ENCODE measurements at places on chromosomes 1 and 21. TPM values are rescaled to one million over a fixed set of nuclear protein-coding genes. Genes with fewer than 3 reads are reported as not detected.

DNA sequence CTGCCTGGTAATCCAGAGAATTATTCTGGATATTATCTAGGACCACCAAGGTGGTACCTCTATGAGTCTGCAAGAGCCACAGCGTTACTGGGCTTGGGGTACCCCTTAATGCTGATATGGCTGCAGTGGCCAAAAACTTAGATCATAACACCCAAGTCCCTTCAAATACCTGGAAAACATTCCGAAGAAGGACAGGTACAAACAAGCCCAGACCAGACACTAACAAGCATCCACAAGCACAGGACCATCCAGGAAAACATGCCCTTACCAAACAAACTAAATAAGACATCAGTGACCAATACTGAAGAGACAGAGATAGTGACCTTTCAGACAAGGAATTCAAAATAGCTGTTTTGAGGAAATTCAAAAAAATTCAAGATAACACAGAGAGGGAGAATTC lies 2.9 kb downstream of the C1orf105 start:
- H3K36me3 ChIP-seq: no peaks in the 10 kb centered on the region
- no peaks in the 10 kb centered on the region for H3K4me1 ChIP-seq
- no peak overlapping the region for H3K27ac ChIP-seq
- DNase-seq: no peak

DNA sequence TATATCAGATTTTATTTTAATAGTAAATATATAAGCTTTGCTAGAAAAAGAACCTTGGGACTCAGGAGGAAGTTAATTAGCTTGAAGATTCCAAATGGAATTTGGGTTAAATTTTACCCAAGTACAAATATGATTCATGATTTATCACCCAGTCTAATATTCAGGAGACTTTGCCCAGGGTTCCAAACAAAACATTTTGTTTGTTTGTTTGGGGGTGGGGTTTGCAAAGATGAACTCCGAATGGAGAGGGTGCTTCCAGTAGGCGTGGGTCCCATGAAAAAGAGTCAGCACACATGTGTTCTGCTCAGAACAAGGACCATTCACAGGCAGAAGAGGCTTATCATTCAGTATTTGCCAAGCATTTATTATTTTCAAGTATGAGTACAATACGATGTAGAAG lies 23.5 kb downstream of the KCNT2 start:
- no peak for DNase-seq
- H3K36me3 ChIP-seq: no peaks in the 10 kb centered on the region
- H3K4me1 ChIP-seq: no peaks in the 10 kb centered on the region
- H3K27ac ChIP-seq: no peak overlapping the region

DNA sequence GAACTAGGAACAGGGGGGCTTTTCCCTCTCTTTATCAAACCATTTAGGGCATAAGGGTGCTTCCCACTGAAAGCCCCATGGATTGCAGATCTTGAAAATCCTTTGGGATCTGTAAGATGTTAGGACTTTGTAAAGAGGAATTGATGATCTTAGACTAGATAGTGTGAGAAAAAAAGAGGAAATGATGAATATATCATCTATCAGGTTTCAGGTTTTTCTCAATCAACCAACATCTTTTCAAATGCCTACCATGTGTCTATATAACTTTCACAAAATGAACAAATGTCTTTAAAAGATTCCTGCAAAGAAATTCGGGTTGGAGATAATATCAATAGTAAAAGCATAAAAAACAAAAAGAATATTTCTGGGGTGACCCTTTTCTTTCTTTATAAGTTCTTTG lies 50.1 kb downstream of the KCNC4 start:
- H3K4me3 ChIP-seq: no peak overlapping the region
- DNase-seq: no peak
- H3K27ac ChIP-seq: no peak overlapping the region
- no peaks in the 10 kb centered on the region for H3K27me3 ChIP-seq
- H3K36me3 ChIP-seq: no peaks in the 10 kb centered on the region

DNA sequence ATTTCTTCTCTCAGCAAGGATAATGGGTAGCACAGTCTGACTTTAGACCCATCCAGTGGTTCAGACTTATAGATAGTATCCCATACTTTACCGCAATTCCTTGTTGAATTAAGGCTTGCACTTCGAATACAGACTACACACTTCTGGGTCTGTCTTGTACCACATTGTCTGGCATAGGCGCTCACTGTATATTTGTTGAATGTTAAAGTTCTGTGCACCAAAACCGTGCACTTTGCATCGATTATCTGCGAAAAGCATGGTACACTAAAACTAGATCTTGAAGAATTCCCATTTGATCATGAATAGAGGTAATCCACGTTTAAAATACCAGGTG lies 556 bp upstream of the RYR2 start:
- no peak overlapping the region for H3K4me3 ChIP-seq
- H3K4me1 ChIP-seq: peaks cover 9% of the 10 kb centered on the region
- DNase-seq: no peak
- peaks cover 42% of the 10 kb centered on the region for H3K27me3 ChIP-seq

- H3K36me3 ChIP-seq: no peaks in the 10 kb centered on the region
- H3K4me3 ChIP-seq: peak overlapping the region; percentile 75
- H3K4me1 ChIP-seq: peaks cover 93% of the 10 kb centered on the region
- H3K27ac ChIP-seq: peak overlapping the region; percentile 83
- no peak for DNase-seq
Observed at GRCh38 chr1:27632387-27633297, 2.3 kb downstream of the FGR start.

GRCh38 chr1:147822292-147822691 lies 61.9 kb upstream of the GJA5 start:
- no peaks in the 10 kb centered on the region for H3K36me3 ChIP-seq
- DNase-seq: no peak
- no peak overlapping the region for H3K27ac ChIP-seq
- peaks cover 15% of the 10 kb centered on the region for H3K27me3 ChIP-seq
- H3K4me1 ChIP-seq: no peaks in the 10 kb centered on the region

DNA sequence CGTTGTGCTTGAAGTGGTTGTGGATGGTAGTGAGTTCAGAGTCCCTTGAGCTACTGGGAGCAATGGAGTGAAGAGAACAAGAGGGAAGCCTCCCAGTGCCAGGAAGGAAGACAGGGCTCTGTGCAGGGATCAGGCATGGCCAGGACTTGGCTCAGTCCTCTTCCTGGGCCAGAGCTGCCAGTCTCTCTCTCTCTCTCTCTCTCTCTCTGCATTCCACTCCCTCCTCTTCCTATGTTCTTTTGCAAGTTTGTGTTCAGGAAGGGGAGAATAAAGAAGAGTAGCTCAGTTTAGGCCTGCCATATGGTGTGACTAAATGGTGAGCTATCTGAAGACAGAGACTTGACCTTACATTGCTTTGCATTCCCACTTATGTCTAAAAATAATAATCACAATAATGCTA lies 20.5 kb upstream of the RPTN start:
- H3K27ac ChIP-seq: no peak overlapping the region
- H3K4me1 ChIP-seq: no peaks in the 10 kb centered on the region
- peaks cover 12% of the 10 kb centered on the region for H3K27me3 ChIP-seq
- no peak for DNase-seq
- H3K4me3 ChIP-seq: no peak overlapping the region
- H3K36me3 ChIP-seq: no peaks in the 10 kb centered on the region

Gene KRTAP19-1
- total RNA-seq: not detected

Gene ESRRG
- total RNA-seq: not detected

Data from activated B cell treated with CpG ODN at 0.5 μM for 24 hours (primary cell).